GM04503 (cell line): ENCODE measurements at places on chromosomes 16 and 17.

DNA sequence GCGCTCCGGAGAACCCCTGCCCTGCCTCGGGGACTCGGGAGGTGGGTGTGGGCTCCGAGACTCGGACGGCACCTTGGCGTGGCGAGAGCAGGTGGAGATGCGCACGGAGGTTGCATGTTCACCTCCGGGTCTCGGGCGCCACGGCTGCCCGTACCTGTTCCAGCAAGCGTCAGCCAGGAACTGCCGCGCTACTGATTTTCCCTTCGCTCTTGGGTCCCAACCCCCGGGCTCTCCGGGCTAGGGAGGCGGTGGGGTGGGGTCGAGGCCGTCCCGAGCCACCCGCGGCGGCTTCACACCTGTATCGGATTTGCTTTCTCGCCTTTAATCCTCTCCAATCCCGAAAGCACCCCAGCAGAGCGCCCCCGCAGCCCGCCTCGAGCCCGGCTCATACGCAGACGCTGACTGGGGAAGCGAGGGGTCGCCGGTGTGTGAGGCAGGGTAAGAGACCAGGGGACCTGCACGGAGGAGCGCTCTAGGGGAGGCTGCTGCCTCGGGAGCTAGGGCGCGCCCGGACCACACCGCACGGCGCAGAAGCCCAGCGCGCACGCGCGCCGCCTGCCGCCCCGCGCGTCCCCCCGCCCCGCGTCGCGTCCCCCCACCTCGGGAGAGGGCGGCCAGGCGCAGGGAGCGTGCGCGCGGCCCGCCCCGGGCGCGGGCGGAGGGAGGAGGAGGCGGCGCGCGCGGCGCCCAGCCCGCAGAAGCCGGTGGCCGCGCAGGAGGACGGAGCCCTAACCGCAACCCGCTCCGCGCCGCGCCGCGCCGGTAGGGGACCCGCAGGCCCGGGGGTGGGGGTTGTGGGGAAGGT lies at the start of gene DUSP14:
Gene DUSP14 (plus strand): TSS at position 695 of the 805 bp plus-strand sequence. CDS start 22,382 bp downstream, outside the sequence.
- DNase-seq = no peak

DNA sequence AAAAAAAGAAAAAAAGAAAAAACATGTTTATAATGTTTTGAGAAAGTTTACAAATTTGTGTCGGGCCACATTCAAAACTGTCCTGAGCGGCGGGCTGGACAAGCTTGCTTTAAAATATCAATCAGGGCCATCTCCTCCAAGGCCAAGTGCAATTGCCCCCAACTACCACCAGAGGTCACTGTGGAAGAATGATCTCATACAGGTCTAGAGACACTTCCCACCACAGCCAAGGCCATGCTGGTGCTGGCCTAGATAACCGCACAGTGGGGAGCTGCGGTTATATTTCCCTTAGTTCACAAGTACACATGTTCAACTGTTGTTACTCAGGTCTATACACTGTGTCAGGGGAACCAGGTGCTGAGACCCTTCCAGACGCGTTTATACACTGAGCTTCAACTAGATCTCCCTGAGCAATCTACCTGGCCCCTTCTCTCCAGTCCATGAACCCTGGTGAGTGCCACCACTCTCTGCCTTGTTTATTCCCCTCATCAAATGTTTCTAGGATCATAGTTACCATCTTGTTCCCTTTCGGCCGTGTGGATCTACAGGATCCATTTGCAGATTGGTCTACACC lies 83.8 kb upstream of the CCL2 start:
- peak; percentile 3 for DNase-seq

GRCh38 chr16:13611596-13611995 lies 308.4 kb upstream of the ERCC4 start:
- no peak for DNase-seq

GRCh38 chr17:39447561-39447960 lies 3.5 kb downstream of the MED1 start:
- DNase-seq = no peak

- no peak for DNase-seq
Measured at GRCh38 chr17:80109713-80110446, 8.5 kb downstream of the GAA start.

DNA sequence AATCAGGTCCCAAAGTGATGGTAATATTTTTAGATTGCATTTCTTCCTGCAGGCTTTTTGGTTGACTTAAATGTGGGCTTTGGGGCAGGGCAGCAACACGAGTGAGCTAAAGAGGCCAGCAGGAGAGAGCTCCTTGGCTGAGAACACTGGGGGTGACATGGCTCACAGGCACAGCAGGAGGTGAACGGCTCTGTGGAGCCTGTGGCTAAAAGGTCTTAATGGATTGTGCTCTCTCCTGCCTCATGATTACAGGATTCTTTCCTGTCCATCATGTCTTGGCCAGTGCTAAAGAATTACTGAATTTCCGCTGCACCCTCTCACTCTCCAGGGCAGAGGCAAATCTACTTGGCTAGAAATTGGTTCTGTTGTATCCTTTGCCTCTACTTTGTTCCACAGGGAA lies 366.6 kb downstream of the HS3ST4 start:
- DNase-seq = no peak

- DNase-seq = no peak
Measured at GRCh38 chr17:3639981-3640596, 3.5 kb downstream of the CTNS start.

GRCh38 chr16:87206646-87207451 lies 110.3 kb downstream of the C16orf95 start:
- DNase-seq = no peak

DNA sequence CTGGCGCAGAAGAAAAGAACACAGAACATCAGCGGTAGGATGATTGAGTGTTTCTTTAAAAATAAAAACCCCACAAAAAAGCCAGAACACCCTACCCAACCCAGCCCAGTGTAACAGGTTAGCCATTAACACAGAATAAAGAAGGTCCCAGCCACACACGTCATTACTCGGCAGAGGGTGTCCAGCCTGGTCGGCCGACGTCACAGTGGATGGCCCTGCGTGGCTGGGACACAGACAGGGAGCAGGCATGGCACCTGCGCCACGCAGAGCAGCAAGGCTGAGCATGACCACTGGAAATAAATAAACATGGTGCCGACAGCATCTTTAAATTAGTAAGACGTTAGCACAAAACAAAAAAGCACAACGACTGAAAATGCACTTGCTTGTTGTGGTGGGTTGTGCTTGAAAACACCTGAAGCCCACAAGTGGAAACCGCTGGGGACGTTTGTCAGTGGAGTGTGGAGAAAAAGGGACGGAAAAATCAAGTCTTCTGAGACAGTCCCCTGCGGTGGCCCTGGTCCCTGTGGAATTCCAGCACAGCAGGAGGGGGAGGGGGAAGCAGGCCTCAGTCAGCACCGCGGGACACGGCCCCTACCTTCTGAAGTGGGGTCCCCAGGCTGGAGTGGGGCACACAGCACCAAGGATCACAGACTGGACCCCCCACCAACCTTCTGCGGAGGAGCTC lies 39.2 kb downstream of the SLC7A5 start:
- DNase-seq = no peak

DNA sequence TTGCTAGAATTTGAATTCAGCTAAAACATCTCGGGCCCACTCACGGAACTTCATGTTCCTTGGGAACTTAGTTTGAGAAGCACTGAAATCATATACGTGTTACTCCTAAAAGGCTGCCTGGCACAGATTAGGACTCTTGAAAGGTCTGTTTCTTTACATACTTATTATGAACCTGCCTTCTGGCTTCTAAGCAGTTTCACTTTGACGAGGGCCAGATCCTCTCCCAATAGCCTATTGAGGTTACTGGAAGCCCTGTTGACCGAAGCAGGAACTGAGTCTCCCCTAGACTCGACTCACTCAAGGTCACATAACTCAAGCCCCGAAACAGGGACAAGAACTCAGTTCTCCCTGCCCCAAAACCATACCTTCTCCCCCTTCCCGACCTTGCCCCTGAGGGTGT lies 121.9 kb upstream of the PLCG2 start:
- DNase-seq = no peak

GRCh38 chr16:81515281-81515680 lies 70.7 kb downstream of the CMIP start:
- no peak for DNase-seq

DNA sequence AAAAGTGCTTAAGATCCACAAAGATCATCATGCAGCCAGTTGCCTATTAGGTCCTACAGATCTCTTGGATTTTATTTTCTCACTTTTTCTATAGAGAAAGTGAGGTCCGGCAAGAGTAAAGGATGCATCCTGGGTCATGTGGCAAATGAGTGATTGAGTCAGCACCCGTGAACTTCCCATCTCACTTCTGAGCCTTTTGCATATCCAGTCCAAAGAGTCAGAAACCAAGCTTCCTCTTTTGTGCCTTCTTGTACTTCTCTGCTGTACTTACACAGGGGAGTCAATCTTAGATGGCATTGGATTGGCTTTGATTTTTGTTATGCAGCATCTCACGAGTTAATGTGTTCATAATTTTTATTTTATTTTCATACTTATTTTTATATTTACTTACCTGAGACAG lies 114.2 kb upstream of the IRX5 start:
- DNase-seq = no peak

DNA sequence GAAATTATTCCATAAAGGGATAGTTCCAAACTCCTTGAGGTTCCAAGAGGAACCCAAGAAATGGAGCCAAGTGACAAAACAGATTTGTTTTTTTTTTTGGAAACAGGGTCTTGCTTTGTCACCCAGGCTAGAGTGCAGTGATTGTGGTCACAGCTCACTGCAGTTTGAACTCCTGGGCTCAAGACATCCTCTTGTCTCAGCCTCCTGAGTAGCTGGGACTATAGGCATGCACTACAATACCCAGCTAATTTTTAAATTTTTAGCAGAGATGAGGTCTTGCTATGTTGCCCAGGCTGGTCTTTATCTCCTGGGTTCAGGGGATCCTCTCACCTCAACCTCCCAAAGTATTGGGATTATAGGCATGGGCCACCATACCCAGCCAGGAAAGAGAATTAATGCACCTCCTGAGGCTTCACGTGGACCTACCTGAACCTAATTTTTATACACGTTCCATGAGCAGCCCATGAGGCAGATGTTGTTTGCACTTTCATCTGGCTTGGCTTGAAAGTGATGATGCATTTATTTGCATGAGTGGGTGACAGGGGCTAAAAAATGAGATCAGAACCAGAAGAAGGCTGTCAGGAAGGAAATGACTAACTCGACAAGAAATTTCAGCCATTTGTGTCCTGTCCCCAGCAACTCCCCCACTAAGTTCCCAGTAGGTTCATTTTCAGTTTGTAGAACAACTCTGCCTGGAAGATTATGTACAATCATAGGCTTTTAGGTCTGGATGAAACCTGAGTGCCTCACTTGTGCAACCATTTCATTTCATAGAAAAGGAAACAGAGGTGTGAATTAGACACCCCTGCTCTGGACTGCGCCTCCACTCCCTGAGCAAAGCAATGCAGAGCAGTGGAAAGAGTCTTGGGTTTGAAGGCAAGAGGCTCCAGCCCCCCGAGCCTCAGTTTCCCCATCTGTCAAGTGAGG lies 10.3 kb upstream of the IRF8 start:
- peak; percentile 21 for DNase-seq

GRCh38 chr17:58371300-58371950 lies 19.4 kb upstream of the SUPT4H1 start:
- no peak for DNase-seq

DNA sequence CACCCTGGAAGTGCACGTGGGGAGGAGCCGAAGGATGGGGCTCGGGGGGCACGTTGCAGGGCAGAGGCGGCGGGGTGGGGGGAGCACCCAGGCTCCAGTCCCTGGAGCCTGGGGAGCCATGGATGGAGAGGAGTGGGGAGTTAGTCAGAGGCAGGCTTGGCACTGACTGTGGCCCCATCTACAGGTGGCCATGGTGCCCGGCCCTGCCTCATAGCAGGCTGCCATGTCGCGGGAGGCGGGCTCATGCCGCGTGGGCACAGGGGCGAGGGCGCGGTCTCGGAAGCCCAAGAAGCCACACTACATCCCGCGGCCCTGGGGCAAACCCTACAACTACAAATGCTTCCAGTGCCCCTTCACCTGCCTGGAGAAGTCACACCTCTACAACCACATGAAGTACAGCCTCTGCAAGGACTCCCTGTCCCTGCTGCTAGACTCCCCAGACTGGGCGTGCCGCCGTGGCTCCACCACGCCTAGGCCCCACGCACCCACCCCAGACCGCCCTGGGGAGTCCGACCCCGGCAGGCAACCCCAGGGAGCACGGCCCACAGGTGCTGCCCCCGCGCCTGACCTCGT lies 3.0 kb downstream of the PRR35 start:
- no peak for DNase-seq

GRCh38 chr17:70563281-70563820 lies 394.0 kb downstream of the KCNJ2 start:
- no peak for DNase-seq

DNA sequence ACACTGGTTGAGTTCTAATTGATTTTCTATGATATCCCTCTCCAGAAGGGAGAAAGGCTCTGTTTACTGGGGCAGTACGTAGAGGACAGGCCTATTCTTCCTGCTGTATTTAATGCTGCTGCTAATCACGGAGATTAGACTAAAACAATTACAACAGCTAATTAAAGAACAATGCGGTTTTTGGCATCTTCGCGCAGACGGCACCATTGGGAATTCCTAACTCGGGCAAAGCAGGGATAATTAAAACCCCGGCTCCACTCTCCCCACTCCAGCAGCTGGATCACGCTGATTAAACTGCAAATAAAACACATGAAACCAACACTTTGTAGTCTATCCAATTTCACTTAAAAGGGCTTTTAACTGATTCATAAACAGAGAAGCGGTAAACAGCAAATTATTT lies 147.6 kb downstream of the XYLT1 start:
- no peak for DNase-seq

- DNase-seq = no peak
Measured at GRCh38 chr17:81429821-81430551, 34.7 kb downstream of the BAHCC1 start.

GRCh38 chr16:86902656-86903001 lies 324.3 kb downstream of the FOXL1 start:
- no peak for DNase-seq

DNA sequence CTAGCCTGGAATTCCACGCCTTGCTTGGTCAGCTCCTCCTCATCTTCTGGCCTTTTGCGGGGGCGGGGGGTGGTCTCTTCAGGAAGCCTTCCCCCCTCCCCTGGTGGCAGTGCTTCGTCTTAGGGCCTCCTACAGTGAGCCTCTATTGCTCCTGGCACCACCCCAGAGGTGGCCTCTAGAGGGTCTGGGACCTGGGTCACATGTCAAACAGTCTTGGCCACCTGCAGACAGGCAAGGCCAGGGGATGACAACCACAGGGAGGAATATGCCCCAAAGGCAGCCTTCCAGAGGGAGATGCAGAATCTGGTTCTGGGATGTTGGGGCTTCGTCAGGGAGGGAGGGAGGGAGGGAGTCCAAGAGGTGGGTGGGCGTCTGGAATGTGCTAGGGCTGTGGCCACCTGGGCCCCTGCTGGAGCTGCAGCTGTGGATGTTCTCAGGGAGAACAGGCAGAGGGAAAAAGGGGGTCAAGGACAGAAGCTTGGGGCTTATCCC lies 50.6 kb downstream of the SMPD3 start:
- no peak for DNase-seq

DNA sequence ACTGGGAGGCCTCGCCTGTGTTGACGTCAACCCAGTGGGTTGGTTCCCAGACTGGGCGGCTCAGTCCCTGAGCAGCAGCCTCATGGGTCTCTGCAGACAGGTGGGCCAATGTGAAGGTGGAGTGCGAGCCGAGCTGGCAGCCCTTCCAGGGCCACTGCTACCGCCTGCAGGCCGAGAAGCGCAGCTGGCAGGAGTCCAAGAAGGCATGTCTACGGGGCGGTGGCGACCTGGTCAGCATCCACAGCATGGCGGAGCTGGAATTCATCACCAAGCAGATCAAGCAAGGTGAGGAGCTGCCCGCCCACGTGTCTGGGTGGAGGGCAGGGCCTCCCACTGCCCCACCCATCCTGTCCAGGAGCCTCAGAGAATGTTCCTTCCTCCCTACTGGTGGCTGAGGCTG lies 44.1 kb downstream of the MRC2 start:
- no peak for DNase-seq
